T-helper 22 cell (primary cell): ENCODE measurements at places on chromosomes 5 and 9.

DNA sequence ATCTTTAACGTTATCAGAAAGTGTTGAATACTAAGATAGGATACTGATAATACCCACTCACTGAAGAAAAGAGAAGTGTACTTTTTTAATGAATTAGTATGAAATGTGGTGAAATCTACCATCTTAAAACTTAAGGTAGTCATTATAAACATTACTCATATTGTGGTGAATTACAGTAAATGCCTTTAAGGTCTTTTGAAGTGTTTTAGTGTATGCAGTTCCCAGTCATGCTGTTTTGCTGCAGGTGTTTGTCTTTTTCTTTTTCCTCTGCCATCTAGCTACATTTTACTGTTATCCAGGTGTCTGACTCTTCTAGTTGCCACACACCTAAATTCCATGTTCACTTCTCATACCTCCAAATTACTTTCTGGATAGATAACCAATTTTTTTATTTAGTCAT, 72.6 kb downstream of the ERMP1 start:
- no peak for DNase-seq

DNA sequence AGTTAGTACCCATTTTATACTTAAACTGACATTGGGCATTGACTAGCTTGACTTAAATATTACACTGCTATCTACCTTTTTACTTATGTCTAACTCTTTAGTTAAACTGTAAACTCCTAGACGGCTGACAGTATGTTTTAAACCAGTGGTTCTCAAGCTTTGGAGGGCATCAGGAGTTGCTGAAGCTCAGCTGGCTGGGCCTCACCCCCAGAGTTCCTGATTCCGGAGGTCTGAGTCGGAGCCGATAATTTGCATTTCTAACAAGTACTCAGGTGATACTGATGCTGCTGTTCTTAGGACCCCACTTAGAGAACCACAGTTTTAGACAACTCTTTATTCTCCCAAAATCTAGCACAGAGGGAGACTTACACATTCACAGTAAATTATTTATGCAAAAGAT, 63.3 kb upstream of the PCA3 start:
- DNase-seq: no peak

DNA sequence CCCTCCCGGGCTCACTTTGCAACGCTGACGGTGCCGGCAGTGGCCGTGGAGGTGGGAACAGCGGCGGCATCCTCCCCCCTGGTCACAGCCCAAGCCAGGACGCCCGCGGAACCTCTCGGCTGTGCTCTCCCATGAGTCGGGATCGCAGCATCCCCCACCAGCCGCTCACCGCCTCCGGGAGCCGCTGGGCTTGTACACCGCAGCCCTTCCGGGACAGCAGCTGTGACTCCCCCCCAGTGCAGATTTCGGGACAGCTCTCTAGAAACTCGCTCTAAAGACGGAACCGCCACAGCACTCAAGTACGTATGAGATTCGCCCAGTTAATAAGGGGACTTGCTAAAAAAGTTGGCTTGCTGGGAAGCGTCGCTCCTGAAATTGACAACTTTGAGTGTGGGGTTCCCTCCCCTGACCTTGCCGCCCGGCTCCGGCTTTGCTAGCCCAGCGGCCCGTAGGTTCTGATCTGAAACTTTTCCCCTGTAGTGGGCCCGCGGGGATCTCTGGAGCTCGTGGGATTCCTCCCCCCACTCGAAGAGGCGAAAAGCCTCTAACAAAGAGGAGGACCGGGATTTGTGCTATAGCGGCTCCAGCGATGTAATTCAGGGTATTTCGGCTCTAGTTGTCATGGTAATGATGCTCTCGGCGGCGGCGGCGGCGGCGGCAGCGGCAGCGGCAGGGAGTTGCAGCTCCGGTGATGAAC, 572 bp downstream of the NR4A3 start:
- DNase-seq: peak; percentile 35

GRCh38 chr5:123438244-123438643, 15.0 kb upstream of the CEP120 start:
- no peak for DNase-seq

DNA sequence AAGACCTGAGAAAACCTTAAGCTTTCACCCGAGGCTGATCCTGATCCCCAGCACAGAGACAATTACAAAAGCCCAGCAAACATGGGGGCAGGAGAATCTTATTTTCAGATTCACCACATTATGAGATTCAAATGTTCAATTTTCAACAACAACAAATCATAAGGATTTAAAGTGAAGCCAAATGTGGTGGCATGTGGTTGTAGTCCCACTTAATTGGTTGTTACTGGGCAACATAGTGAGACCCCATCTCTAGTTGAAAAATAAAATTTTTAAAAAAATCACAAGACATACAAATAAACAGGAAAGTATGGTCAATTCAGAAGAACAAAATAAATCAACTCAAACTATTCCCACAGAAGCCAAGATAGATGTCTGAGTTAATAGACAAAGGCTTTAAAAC, 3.9 kb upstream of the RABGAP1 start:
- no peak for DNase-seq

GRCh38 chr5:16617274-16617968, 624 bp upstream of the RETREG1 start:
- peak; percentile 61 for DNase-seq

- no peak for DNase-seq
Measured at GRCh38 chr5:168886157-168886556, 307.0 kb upstream of the PANK3 start.
